ENCODE measurements at places on chromosomes 5 and 9.

DNA sequence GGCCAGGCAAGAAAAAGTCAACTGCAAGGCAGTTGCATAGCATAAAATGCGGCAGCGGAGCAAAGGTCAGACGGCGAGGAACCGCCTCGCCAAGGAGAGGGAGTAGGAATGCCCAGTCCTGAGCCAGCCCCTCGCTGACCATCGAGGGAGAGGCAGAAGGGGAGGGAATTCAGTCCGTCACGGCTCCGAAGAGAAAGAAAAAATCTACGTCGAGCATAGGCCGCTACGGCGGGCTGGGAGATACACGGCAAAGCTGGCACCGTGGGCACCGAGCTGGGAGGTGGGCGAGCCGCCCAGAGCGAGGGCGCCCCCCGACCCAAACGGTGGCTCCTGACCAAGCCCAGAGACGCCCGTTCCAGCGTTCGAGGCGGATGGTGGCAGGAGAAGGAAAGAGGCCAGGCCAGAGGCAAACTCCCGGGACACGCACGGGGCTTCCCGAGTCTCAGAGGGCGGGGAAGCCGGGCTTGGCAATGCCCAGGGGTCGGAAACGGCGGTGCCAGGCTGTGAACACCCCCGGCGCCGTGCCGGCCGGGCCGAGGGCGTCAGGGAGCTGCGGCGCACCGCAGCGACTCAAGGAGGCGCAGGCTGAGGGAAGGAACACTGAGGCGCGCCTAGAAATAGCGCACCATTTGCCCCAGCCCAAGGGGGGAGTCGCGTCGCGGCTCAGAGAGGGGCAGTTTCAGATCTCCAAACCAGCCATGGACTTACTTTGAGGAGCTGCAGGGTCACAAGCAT is 518 bp downstream of the SPRY4 start:
- no peak for DNase-seq

DNA sequence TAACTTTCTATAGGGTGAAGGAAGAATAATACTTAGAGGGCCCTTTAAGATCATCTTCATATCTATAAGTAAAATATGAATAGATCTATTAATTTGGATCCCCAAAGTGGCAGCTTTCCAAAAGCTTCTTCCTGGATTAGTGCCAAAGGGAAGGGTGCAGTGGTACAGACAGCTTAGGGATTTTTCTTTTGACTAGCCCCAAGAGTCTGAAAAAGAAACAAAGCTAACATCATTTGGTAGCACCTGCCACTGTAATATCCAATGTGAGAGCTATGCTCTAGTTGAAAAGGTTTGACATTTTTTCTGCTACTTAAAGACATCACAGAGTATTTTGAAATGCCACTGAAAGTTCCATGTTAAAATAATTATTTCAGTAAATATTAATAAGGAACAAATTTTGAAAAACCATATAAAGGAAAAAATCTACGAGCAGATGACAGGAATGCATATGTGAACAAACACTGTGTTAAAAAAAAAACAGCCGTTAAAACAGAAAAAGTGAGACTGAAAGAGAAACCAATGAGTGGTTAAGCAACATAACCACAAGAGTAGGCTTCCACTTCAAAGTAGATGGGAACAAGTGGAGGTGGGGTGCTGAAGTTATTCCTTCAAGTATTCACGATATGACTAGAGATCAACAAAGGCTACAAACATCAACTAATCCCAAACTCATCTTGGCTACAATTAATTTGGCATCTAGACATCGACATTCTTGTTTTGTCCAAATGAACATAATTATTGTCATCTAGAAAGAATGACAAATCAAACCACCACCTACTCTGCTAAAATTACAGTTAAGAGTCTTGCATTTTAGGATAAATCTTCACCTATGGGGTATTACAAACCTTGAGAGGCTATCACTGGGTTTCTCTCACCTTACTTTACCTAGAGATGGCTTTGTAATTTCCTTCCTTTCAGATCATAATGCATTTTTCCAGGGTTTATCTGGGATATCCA is 137.5 kb downstream of the CPLANE1 start:
- DNase-seq: no peak

DNA sequence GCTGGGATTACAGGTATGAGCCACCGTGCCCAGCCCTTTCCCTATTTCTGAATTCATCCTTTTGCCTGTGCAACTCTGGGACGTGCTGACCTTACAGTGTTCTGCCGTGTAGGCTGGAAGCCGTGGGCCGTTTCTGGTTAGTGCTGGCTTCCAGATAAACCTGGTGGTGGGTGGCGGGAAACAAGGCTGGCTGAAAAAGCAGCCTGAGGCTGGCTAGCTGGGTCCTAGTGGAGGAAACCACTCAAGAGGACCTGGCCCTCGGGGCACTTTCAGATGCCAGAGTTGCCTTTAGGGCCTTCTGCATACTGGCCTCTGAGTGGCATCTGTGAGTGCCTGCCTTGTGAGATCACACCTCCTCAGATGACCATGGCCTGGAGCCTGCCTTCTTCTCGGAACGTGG is 26.9 kb downstream of the GALNT12 start:
- no peak for DNase-seq

GRCh38 chr9:14281136-14281795 is 32.7 kb downstream of the NFIB start:
- no peak for DNase-seq

- DNase-seq: no peak
These were observed 10.5 kb upstream of the ARAP3 start for GRCh38 chr5:141692533-141692888.

- DNase-seq: peak; percentile 79
These were observed 49.0 kb downstream of the PSD2 start for GRCh38 chr5:139844472-139845145.

DNA sequence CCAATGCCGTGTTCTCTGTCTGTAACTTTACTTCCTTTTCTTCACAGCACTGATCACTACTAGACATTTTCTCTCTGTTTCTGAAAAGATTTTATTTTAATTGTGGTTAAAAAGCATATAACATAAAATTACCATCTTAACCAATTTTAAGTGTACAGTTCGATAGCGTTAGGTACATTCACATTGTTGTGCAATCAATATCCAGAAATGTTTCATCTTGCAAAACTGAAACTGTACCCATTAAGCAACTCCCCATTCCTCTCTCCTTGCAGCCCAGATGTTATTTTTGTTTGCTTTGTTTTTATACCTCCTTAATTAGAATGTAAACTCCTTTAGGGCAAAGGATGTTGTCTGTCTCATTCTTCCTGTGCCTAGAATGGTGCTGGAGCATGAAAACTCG is 47.5 kb downstream of the COL27A1 start:
- no peak for DNase-seq

GRCh38 chr5:139524940-139525585 is 36.1 kb upstream of the UBE2D2 start:
- no peak for DNase-seq

All from HCT116 (cell line).